Mesothelial cell of epicardium (in vitro differentiated cells): ENCODE measurements at places on chromosomes 7 and 10. TPM values are rescaled to one million over a fixed set of nuclear protein-coding genes. Genes with fewer than 3 reads are reported as not detected.

- DNase-seq, result no peak
Observed at GRCh38 chr7:152367170-152367569, 68.6 kb downstream of the KMT2C start.

- DNase-seq, result no peak
Observed at GRCh38 chr7:130201796-130202195, 3.4 kb downstream of the TMEM209 start.

GRCh38 chr10:122588381-122588780 is 27.8 kb downstream of the DMBT1 start:
- no peak for DNase-seq

DNA sequence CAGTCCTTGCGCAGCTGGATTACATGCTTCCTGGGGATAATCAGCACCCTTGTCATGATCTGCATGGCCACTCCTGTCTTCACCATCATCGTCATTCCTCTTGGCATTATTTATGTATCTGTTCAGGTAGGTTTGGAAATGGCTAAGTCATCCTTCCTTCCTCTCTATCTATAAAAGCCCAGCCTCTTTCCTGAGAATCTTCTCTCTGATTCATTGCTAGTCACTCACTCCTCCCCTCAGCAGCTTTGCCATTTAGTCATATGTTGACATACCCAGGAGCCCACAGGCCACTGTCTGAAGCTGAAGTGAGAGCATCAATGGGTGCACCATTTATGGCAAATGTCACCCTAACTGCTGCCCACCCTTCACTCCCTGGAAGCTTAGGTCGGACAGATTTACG is 52.0 kb downstream of the ABCC2 start:
- no peak for DNase-seq

DNA sequence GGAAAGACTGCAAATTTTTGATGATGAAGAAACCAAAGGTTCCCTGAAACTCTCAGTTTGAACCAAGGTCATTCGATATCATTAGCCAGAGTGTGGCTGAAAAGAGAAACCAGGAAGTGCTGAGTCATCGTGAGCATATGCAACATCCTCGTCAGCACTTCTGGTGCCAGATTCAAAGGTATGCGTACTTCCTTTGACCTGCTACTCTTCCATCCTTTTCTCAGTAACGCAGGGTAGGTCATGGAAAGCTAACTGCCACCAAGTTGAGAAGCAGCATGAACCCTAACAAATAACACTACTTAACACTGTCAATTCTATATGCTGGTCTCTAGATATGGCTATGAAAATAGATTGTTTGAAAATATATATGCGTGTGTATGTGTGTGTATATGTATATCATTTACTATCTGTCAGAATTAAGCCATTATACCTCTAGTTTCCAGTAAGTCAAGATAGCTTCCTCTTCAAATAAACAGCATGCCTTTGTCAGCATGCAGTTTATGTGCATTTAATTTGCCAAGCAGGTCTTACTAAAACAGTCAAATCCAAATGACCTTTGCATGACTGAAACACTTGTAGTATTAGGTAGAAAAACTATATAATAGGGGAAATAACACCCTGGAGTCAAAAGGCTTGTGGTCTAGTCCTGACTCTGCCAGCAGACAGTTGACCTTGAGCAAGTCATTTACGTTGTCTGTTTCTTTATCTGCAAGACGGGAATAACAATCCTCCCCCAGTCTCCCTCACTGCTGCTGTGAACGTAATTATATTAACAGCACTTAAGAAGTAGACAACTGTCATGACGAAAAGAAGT is 26.4 kb downstream of the CDK6 start:
- DNase-seq, result no peak

GRCh38 chr7:85230623-85231022 is 43.8 kb upstream of the SEMA3D start:
- DNase-seq, result no peak

DNA sequence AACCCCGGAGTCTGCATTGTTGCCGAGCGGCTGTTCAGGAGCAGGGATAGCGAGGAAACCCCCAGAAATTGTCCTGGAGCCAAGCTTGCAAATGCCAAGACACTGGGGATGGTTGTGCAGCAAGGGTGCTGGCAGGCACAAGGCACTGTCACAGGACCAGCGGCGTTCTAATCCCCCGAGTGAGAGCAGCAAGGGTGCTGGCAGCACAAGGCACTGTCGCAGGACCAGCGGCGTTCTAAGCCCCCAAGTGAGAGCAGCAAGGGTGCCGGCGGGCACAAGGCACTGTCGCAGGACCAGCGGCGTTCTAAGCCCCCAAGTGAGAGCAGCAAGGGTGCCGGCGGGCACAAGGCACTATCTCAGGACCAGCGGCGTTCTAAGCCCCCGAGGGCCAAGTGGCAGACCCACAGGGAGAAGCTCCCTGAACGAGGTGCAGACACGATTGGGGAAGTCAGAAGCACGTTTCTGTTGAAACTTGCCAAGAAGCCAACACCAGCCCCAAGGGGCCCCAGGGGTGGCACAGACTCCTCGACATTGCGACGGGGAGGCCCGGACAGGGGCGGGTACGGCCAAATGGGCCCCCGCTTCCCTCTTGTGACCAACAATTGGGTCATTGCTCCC is 40.4 kb upstream of the INPP5A start:
- DNase-seq, result no peak

DNA sequence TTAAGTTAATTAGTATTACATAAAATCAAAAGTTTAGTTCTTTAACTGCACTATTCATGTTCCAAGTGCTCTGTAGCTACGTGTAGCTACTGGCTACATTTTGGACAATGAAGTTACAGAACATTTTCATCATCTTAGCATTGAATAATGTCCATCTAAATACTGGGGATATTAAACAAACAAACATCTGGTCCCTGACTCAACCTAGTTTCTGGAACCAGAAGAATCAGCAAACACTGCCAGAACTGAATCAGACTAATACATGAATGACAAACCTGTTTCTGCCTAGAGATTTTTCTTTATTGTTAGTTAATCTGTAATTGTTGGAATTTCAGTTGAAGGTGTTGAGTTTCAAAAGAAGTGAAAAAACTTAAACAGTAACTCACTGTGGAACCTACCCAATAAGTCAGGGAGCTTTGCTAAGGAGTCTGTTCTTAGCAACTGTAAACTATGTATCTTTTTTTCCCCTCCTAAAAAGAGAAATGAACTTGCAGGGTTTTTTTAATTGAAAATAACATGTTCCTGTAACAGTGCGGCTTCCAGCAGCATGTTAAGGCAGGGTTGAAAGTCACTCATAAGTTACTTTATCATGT is 58.3 kb downstream of the CDK13 start:
- no peak for DNase-seq

- DNase-seq, result no peak
Observed at GRCh38 chr7:99089914-99090629, 53.8 kb downstream of the SMURF1 start.

GRCh38 chr7:133297093-133297492 is 44.2 kb downstream of the EXOC4 start:
- DNase-seq, result no peak

GRCh38 chr7:68192941-68193340 is 1196.3 kb downstream of the TYW1 start:
- DNase-seq, result no peak

GRCh38 chr10:81600185-81600584 is 274.8 kb upstream of the NRG3 start:
- no peak for DNase-seq

GRCh38 chr7:107499731-107500130 is 29.9 kb downstream of the GPR22 start:
- DNase-seq, result no peak

- no peak for DNase-seq
Observed at GRCh38 chr7:82617156-82617555, 173.6 kb upstream of the CACNA2D1 start.

DNA sequence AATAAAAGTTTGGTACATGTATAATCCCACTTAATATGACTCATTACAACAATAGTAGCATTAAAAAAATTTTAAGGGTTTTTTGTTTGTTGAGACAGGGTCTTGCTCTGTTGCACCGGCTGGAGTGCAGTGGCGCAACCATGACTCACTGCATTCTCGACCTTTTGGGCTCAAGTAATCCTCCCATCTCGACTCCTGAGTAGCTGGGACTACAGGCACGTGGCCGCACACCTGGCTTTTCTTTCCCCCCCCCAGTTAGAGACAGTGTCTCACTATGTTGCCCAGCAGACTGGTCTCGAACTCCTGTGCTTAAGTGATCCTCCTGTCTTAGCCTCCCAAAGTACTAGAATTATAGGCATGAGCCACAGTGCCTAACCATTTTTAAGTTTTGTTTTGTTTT is 40.7 kb downstream of the KMT2C start:
- DNase-seq, result no peak

DNA sequence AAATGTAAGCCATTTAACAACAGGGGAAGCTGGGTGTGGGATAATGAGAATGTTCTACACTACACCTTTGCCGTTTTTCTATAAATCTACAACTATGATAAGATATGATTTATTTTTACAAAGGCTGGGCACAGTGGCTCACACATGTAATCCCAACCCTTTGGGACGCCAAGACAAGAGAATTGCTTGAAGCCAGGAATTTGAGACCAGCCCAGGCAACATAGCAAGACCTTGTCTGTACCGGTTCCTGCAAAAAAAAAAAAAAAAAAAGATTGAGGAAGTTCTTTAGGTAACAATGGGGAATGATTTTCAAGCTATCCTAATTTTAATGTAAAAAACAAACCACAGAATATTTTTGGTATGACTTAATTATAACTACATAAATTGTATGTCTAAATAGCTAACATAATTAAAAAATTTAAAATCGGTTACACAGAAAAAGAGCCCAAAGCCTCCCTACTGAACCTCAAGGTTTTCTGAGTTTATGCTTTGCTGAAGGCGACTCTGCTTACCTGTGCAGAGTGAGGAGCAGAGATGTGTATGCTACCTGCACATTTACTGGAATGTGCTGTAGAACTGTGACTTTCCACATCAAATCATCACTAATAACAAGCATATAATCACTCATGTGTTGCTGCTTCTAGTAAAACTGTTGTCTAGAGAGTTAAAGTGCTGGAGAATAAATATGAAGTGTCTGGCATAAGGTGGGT is 163.4 kb downstream of the ATE1 start:
- no peak for DNase-seq

GRCh38 chr7:74467876-74468275 is 14.2 kb downstream of the GTF2IRD1 start:
- no peak for DNase-seq

DNA sequence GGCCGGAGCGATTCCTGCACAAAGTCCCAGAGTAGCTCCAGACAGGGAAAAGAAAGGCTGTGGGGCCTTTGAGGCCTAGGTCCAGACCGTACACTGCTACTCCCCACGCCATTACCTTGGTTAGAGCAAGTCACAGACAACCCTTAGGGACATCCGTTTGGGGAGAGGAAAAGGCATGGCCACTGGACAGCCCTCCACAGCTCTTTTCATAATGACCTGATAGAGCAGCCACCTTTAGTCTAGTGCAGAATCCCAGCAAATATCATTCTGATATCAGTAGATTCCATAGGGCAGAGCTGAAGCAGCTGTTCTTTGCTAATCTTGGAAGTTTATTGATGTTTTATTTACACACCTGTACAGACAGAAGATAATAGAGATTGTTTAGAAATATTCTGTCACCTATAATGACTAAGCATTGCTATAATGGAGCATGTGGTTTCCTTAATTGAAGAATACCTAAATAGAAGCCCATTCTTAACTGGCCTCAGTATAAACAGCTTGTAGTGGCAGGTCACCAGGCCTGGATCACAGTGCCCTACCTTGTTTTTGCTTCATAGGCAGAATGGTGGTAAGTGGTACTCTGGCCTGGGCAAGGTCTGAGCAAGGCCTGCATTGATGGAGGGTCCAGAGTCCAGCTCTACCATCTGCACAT is 27.9 kb downstream of the OGDH start:
- DNase-seq, result no peak

DNA sequence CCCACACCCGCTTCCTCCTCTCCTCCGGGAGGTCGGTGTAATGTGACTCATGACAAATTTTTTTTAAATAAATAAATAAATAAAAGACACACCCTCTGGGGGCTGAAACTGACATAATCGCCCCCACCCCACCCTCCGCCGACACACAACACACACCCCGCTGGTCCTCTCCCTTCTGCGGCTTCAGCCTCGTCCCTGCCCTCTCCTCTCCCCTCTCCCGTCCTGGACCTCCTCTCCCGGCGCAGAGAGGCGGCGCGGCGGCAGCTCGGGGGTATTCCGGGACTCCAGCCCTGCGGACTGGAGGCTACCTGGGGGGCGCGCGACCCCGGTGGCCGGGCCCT is 686 bp downstream of the ABI1 start:
- DNase-seq, result peak; percentile 70

DNA sequence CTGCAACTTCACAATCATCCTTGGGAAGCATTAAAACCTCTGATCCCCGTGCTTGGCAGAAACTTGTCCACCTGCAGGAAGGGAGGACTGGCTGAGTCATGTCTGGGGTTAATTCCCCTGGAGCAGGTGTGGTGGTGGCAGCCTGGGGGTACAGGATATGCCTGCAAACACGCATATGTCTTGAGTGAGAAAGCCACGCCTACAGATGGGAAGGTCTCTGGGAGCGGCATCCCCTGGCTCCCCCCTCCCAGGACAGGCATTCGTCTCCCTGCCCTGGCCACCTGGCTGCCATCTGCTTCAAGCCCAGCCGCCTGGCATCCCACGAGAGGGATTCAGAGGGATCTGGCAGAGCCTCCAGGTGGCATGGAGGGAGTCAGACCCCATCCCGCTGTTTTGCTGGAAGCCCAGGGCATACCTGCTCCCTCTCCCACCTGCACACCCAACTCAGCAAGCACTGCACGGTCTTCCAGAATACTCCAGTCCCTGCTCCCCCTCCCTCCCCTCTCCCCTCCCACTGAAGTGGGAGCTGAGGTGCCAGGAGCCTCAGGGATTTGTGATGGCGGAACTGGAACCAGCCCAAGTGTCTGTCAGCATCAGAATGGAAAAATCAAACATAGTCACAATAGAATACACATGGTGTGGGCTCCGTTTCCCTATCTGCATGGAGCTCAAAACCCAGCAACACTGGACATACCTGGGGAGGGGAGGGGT is 61.0 kb downstream of the CAMK2B start:
- no peak for DNase-seq

- peak; percentile 65 for DNase-seq
Observed at GRCh38 chr10:102230264-102230860, 4.3 kb downstream of the ELOVL3 start.

- DNase-seq, result no peak
Observed at GRCh38 chr10:1529806-1530413, 207.4 kb downstream of the ADARB2 start.

DNA sequence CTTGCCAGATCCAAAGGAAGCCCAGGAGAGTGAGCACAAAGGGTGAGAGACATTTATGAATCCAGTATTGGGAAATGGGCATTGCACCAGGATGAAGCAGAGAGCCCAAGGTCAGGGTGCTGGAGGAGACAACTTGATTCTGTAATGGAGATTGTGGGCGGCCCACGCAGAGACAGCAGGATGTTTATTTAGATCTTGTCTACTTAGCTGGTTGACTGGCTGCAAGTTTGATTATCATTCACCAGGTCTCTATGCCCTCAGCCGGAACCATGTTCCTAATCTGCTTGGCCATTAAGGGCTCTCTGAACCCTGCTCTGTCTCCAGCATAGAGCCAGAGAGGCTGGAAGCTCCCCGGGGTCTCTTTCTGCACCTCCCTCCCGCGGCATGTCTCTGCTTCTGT is 188.7 kb downstream of the PLXNA4 start:
- no peak for DNase-seq

- DNase-seq, result no peak
Observed at GRCh38 chr10:124008187-124008586, 85.2 kb downstream of the CHST15 start.

Gene TFEC
- 0.11 to 0.49 TPM (median 0.44 TPM) in 3 replicates for total RNA-seq

Gene ZPBP
- total RNA-seq, result not detected in 3 replicates

Gene PRPS1L1
- total RNA-seq, result not detected in 3 replicates

Gene IGF2BP3
- 84.3 to 91.3 TPM (median 89.1 TPM) in 3 replicates for total RNA-seq

Gene CNPY1
- total RNA-seq, result not detected in 3 replicates

Gene ATOH7
- total RNA-seq, result 0.18 to 0.70 TPM (median 0.38 TPM) in 3 replicates

Gene TUBAL3
- total RNA-seq, result 0.11 to 0.22 TPM in 2 of 3 replicates, not detected in the other

Gene PIP4K2A
- total RNA-seq, result 33.6 to 37.6 TPM (median 34.9 TPM) in 3 replicates

Gene LIPN
- not detected in 3 replicates for total RNA-seq
